Progenitor cell of endocrine pancreas (in vitro differentiated cells): ENCODE measurements at places on chromosomes 4 and X. TPM values are rescaled to one million over a fixed set of nuclear protein-coding genes. Genes with fewer than 3 reads are reported as not detected.
A peak's percentile ranks its signal among the peaks of the same experiment; 100 is the strongest.

GRCh38 chr4:68987007-68987406 lies 35.4 kb upstream of the UGT2A3 start:
- DNase-seq: no peak

DNA sequence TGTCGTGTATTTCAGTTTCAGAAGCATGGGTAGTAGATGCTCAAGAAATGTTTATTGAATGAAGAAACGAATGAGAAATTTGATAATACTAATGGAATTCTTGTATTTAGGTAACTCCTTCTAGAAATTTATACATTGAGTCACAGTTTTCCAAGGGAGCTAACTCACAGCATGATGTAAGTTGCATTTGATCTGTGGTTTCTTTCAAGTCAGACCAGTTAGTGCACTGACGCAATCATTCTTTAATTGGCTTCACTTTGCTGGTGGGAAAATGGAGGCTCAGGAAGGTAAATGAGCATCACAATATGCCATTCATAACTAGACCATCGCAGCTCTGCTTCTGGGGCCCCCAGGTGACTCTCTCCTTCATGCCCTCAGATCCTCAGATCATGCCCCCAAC lies 17.3 kb upstream of the CWH43 start:
- DNase-seq: no peak

- DNase-seq: no peak
Observed at GRCh38 chr4:39287223-39287622, 78.9 kb downstream of the RFC1 start.

GRCh38 chr4:144340931-144341330 lies 200.4 kb upstream of the GYPA start:
- DNase-seq: no peak

The TLR3 gene
- total RNA-seq: 0.11 TPM in 1 of 2 replicates, not detected in the other

The NSG1 gene
- 52.4 and 55.0 TPM in 2 replicates for total RNA-seq

DNA sequence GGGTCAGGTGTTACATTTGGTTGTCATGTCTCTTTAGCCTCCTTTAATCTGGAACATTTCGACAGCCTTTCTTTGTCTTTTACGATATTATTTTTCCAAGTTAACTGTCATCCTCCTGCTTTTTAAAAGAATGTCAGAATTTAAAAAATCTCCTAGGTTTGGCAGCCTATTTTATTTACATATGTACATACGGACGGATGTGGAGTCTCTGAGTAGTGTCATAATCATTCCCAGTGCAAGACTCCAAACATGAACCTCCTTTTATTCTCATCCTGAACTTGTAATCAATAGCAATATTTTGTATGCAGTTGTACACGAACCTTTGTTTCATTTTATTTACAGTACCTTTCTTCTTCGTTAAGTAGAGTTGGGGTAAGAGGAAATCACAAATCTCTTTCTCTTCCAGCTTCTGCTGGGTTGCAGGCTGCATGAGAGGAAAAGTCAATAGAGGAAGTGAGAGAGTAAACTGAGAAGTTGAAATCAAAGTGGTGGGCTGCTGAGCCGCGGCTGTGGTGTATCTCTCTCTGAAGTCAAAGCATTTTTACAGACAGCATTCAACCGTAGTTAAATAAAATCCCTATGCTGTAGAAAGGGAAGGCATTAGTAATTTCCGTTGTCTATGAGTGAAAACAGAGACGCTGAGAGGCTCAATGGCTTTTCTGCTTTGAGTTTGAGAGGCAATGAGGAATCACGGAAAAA lies 53.9 kb upstream of the RPS6KA3 start:
- no peak for DNase-seq

GRCh38 chr4:78763251-78763650 lies 12.9 kb upstream of the BMP2K start:
- DNase-seq: no peak

The GPC3 gene
- total RNA-seq: 197 and 259 TPM in 2 replicates

GRCh38 chrX:25968920-25969319 lies 169.2 kb upstream of the MAGEB18 start:
- DNase-seq: no peak

DNA sequence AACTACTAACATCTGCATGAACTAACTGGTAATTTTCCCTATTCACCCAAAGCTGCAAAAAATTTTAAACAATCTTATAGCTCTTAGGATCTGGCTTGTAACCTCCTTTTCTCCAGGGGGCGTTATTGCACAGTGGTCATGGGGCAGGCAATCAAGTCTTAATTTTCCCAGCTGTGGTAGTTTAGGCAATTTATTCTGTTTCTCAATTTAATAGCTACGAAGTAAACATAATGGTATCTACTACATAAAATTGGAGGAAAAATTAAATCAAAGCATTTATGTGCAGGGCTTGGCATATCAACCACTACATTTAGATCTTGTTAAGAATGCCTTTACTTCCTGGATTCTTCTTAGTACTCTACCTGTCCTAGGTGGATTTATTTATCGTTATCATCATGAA lies 137.4 kb upstream of the GUCY1A1 start:
- no peak for DNase-seq

- no peak for DNase-seq
Observed at GRCh38 chr4:5379895-5380294, 328.5 kb downstream of the EVC2 start.

DNA sequence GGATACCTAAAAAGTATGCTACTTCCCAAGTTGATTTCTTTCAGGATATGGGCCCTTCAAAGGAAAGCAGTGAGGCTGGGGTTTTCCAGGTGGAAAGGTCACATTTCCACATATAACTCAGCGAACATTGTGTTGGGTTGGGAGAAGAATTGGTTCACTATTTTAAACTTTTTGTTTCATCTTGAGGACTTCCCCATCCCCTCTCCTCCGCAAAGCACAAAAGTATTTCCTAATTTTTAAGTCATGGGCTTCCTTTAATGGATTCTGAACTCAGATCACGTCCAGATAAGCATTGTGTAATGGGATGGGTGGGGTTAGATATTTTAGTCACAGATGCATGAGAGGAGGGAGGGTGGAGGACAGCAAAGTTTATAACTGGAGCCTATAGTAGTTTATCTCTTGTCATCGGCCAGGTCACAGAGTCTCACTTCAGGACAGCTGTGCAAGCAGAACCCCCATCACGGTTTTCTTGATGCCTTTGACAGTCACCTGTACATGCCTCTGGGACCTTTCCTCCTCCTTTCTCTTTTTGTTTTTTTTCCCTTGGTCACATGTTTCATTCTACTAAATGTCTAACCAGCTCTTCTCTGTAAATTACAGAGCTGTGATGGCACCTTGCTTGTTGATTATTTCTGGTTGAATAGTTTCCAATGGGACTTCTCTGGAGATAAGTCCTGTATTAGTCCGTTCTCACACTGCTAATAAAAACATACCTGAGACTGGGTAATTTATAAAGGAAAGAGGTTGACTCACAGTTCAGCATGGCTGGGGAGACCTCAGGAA lies 115.4 kb downstream of the PTTG2 start:
- DNase-seq: no peak

- DNase-seq: no peak
Observed at GRCh38 chrX:119477812-119478232, 9.6 kb downstream of the SLC25A5 start.

DNA sequence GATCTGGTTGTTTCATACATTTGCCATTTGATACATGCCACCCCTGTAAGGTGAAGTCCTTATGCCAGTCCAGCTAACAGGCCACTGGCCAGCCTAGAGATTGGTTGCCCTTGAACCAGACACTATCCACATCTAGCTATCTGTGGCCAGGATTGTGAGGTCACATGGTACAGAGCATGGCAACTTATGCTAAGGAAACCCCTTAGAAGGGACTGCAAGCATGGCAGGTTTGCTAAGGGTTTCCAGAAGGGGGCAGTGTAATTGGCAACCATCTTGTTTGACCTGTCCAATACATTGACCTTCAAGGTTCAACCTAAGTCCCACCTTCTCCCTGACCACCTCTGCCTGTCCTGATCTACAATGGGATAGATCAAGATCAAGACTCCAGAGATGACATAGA lies 47.5 kb downstream of the SMC1A start:
- no peak for DNase-seq

The DMP1 gene
- total RNA-seq: not detected in 2 replicates

DNA sequence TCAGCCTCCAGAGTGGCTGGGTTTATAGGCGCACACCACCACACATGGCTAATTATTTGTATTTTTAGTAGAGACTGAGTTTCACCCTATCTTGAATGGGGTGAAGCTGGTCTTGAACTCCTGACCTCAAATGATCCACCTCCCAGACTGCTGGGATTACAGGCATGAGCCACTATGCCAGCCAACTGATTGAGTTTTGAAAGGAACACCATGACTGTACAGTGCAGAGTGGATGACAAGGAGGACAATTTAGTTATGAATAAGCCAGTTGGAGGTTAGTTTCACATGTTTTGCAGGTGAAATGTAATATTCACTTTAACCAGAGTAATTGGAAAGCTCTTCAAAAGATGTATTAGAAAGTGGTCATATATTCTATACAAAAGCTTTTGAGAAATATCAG lies 60.8 kb downstream of the PCDH18 start:
- no peak for DNase-seq

DNA sequence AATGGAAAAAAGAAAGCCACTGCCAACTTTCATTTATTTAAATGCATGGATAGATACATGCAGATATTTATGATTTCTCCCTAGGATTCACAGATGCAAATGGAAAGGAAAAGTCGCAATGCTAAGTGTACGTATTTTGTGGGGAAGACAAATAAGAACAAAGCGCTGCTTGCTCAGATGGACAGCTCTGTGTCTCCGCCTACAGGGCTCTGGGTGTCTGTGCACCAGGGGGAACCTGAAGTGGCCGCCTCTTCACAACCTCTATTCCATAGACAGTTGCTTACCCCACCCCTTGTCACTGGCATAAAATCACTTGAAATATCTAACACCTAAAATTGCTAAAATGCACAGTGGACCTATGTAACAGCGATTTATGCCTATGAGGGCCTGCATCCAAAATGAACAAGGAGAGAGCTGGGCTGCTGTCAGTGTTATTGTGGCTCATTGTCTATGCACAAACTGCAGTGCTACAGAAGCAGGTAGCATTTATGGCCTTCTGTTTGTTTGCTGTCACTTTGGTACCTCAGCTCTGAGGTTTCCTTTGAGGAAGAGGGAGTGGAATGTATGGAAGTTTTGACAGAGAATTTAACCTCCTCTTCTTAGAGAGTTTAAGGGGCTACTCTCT lies 58.6 kb upstream of the PAGE1 start:
- peak; percentile 17 for DNase-seq

DNA sequence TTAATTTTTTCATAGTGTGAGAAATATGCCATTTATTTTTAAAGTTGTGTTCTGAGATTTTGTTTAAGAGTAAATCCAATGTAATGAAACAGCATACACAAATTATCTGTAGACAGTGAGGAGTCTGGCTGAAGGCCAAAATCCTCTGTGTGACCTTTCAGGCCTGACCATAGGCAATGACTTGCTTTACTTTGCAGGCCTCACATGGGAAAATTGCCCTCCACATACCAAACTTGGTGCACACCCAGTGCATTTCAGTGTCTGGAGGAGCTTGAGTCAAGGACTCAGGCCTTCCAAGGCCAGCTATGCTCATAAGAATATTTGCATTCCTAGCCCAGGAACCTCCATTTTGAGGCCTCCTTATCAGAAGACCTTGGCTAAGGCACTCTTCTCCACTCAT lies 430.1 kb downstream of the GABRG1 start:
- no peak for DNase-seq

The TIGD4 gene
- 2.5 and 3.3 TPM in 2 replicates for total RNA-seq

DNA sequence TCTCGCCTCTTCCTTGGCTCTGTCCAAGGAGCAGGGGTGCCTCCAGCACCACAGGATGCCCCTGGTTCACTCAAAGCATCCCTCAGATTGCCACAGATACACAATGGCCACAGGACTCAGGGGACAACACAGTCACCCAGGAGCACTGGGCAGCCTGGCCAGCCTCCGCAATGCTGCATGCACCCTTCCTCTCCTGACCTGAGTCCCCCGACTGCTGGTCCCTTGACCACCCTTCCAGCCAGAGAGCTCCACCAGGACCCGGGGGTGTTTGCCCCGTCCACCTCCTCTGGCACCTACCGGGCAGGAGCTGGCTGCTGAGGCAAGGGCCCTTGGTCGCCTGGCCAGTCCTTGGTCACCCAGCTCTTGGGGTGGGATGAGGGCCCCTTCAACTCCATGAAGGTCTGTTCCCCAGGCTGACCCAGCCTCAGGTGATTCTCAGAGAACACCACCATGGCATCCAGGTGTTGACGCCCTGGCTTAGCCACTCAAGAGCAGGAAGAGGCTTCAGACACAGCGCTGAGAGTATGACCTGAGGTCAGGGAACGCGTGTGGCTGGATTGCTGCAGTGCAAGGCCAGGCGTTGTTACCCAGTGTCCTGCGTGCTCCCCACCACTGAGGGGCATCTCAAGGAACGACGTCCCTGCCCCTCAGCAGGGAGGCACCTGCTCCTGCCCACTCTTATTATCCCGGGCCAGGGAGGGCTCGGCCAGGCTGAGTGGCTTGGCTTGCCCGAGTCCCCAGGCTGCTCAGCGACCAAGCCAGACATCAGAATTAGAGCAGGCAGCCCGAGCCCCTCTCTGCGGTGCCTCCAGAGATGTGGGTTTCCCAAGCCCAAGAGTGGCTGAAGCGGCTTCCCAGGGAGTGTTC lies 10.2 kb downstream of the ADRA2C start:
- no peak for DNase-seq

DNA sequence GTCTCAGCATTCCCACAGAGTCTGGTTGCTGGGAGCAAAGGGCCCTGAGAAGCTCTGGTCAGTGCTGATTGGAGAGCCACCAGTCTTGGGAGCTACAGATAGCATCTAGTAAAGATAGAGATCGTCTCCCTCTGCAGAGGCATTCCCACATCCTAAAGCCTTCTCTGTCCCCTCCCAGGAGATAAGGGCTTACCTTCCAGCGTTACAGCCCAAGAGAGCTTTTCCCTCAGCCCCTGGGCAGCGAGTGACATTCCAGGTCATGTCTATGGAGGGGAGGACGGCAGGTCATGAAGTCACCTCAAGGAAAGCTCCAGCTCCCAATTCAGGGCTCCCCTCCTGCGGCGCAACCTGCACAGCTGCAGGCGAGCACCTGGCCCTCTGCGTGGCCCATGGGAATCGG lies 29.9 kb downstream of the CLDN34 start:
- DNase-seq: no peak
